WTC11 (cell line): ENCODE measurements at places on chromosomes 2 and 18.

GRCh38 chr2:147250652-147251356, 594.0 kb upstream of the ACVR2A start:
- no peak for DNase-seq

DNA sequence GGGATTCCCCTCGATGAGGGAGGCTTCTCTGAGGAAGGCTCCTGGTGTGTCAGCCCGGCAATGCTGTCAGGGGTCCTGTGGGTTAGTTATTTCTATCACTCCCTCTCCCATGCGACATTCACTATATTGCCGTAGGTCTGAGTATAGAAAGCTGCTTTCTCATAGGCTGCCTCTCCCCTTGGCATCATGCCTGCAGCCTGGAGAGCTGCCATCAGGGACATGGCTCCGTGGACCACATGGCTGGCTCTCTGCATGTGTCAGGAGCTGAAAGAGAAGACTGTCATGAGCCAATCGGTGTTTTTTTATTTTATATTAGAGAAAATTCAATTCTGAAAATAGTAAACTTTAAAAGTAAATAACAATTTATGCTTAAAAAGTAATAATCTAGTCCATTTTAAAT, 198.0 kb downstream of the CDH20 start:
- no peak for DNase-seq

DNA sequence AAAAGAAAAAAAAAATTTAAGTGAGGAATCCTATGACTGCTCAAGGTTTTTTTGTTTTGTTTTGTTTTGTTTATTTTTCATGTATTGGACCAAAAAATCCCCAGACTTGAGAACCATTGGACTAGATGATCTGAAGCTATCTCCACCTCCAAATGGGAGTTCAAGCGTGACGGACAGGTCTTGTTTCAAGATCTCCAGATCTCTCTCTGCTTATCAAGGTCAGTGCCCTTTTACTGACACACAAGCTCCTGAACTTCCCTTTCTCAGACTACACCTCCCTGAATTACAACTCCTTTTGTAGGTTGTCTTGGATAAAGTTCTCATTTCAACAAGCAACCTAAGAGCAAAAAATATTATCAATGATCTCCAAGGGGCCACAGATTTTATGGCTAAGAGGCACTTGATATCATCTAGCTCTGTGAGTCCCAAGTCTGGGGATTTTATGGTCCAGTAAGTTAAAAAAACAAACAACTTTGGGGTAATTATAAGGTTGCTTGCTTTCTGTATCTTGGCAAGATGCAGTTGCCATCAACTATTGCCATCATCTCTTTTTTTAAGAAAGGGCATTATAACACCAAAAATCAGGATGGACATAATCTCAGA, 396.0 kb upstream of the ATP5MC3 start:
- no peak for DNase-seq

GRCh38 chr18:11025671-11026070, 123.7 kb downstream of the PIEZO2 start:
- DNase-seq, result no peak

DNA sequence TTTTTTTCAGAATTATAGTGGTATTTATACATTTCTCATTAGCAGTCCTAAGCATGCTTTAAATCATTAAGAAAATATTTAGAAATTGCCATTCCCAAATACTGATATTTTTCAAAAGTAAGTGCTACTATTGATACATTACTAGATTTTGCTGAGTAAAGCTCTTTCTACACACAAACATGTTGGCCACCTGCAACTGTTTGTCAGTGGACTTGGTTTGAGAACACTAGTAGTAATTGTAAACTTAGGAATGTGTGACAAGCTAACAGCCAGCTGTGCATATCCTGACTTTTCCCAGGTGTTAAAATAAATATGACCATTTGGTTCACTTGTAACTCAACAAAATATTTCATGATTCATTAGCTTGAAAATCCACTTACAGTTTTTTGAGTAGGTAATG, 103.1 kb downstream of the MSTN start:
- no peak for DNase-seq

DNA sequence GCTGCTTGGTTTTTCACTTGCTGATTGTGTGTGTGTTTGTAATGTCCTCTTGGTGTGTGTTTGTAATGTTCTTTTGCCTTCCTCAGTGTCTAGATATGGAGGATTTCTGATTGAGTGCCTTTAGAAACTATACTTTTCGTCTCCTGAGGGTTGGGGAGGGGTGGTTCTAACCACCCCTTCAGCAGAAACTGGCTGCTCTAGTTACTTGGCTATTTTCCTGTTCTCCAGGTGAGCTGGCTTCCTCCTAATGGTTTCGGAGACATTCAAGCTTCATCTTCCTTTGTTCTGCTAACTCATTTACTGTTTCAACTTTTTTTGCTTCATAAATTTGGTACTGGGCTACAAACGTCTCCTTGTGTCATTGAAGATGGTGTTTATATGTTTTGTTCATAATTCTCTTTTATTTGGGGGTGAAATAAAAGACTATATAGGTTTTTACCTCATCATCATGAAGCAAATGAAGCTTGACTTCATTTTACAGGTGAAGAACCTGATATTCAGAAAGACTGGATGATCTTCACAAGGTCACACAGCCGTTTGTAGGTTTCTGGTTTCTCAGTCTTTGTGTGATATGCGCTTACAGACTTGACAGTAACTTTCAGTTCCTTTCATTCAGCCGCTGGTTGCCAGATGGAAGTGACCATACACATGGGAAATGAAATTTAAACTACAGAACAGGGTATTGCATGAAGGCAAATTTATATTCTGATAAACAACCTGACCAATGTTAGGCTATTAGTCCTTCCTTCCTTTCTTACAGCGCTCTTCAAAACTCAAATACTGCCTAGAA, 238.5 kb downstream of the GALR1 start:
- DNase-seq, result no peak

DNA sequence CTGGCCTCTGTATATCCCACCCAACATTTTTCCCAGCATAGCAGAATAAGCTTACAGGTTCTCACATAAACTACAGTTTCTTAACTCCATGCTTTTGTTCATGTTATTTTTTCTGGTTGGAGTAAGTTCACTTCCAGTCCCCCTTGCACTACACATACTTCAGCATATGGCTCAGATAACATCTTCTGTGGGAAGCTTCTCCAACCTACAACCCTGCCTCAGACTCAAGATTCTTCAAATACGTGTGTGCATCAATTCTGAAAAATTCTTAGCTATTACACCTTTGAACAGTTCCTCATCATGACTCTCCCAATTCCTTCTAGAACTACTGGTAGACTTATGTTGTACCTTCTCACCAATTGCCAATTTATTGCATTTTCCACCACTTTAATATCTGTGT, 7.5 kb upstream of the CPLX4 start:
- no peak for DNase-seq

- DNase-seq, result no peak
These were observed 220.6 kb downstream of the SRBD1 start for GRCh38 chr2:45390441-45390840.

DNA sequence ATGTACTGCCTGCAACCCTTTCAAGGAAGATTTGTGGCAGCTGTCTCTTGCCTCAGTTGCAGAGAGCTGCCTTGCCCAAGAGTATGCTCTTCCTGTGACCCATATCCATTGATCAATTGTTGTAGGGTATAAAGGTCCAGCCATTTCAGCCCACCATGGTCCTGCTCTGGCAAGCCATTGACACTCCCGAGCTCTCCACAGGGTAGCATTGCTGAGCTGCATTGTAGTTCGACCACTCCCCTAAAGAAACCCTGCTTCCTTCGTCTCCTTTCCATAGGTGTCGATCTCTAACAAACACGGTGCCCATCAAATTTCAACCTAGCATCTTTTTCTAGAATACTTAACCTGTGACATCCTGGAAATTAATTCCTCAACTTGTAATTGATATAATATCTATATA, 104.9 kb upstream of the NDUFV2 start:
- DNase-seq, result no peak

DNA sequence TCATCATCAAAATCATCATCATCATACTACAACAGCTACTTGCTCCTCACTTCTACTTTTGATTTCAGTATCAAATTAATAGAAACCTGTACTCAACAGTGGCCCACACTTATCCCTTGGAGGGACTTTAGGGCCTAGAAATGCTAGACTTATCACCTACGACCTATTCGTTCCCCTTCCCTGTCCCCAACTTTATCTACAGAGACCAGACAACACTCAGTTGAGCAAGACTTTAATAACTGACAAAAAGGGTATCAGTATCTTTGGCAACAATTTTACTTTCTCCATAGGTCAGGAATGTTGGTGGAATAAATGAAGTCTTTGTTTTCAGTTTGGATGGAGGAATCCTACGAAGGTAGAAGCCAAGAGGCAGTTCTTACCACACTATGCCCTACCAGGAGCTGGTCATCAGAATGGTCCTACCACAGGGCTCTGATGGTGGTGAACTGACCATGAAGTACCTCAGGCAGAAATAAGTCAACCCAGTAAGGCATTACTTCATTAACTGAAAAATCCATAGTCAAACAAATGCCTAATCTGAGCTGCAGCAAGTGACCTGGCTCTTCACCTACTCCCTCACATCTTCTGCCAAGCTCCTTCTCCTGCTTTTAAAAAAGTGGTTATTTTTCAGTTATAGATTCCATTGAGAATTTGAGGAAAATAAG, 26.6 kb downstream of the MBD2 start:
- DNase-seq, result no peak

DNA sequence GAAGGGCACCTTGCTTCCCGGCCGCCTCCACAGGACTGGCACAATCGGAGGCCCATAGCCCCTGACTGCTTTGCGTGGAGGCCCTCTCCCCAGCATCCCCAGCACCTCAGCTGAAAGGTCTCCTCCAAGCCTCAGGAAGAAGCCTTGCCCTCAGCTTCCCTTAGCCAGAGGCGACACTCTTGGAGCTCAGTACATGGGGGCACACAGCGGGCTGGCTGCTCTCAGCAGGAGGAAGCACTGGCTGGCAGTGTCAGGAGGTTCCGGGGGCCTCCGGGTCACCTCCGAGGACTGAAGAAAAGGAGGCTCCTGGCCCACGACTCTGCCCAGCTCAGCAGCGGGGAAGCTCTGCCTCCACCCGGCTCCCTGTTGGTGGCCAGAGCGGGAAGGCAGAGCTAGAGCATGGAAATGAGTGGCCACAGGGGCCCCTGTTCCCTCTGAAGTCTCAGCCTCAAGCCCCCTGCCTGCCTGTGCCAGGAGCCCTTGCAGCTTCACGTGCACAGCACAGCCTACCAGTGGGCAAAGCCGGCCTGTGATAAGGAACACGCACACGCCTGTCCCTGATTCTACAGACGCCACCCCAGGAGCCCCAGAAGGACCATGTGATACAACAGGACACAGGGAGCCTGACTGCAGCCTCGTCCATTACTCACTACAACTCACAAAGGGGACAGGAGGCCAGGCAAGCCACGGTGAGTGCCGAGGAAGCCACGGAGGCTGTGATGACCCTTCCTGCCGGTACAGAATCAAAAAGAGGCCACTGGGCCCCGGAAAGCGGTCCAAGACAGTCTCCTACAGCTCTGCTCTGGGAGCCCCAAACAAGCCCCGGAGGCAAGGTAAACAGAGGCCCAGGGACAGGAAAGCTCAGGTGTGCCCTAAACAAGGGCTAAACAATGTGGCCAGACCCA, 15.5 kb downstream of the HDAC4 start:
- no peak for DNase-seq

- no peak for DNase-seq
These were observed 64.5 kb downstream of the COPS8 start for GRCh38 chr2:237150186-237150585.

DNA sequence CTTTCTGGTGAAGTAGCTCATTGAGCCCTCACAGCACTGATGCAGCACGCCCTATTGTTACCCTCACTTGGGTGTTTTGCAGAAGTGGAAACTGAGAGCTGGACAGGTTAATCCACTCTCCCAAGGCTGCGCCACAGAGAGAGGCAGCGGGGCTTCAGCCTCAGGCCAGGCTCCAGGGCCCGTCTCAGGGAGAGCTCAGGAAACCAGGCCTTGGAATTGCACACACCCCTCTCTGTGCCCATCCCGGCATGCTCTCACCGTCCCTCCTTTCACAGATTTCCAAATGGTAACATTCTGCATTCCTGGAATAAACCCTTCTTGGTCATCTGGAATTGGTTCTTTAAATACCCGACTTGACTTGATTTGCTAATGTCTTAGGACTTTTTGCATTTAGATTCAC, 51.5 kb downstream of the TWIST2 start:
- no peak for DNase-seq
